Fibroblast of mammary gland (primary cell): ENCODE measurements at places on chromosomes 1 and 21.

DNA sequence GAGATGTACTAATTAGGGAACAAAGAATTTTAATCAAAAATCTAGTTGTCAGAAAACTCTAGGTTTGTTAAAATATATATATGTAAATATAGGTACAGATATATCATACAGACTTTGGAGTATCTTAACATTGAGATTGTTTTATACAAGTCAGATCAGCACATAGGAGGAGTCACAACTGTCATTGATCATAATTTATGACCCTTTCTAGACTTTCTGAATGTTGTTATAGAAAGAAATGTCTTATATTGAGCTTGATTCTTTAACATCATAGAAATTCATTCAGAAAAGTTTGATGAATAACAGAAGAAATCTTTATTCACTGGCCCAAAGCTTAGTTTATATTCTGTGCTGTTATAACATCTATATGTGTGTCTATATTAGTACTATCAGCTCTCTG, 185.8 kb downstream of the SDCCAG8 start:
- DNase-seq, result no peak

DNA sequence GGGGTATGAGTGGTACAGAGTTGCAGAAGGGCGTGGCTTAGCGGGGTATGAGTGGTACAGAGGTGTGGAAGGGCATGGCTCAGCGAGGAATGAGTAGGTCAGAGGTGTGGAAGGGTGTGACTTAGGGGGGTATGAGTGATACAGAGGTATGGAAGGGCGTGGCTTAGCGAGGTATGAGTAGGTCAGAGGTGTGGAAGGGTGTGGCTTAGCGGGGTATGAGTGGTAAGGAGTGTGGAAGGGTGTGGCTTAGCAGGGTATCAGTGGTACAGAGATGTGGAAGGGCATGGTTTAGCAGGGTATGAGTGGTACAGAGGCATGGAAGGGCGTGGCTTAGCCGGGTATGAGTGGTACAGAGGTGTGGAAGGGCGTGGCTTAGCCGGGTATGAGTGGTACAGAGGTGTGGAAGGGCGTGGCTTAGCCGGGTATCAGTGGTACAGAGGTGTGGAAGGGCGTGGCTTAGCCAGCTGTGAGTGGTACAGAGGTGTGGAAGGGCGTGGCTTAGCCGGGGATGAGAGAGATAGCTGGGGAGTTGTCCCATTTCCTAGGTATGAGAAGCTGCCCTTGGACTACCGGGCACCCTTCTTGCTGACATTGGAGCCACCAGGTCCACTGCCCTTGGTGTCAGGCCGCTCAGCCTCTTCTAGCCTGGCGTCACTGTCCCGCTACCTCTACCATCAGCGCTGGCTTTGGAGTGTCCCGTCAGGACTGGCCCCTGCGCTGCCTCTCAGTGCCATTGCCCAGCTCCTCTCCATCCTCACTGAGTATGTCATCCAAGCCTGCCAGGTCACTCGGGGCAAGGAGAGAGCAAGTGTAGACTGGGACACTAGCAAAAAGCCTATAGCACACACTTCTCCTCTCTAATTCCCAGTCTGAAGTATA, 29.8 kb downstream of the HYI start:
- no peak for DNase-seq

DNA sequence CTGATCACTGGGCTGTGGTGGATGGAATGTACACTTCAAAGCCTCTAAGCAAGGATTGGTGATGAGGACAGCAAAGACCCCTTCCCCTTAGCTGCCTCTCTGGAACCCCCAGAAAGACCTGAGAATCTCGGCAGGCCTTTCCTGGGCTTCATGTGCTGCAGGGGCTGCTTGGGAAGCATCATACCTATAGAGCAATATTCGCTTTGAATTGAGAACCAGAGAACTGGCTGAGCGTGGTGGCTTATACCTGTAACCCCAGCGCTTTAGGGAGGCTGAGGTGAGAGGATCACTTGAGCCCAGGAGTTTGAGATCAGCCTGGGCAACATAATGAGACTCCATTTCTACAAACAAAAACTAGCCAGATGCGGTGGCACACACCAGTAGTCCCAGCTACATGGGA, 22.0 kb downstream of the CSF1 start:
- no peak for DNase-seq

DNA sequence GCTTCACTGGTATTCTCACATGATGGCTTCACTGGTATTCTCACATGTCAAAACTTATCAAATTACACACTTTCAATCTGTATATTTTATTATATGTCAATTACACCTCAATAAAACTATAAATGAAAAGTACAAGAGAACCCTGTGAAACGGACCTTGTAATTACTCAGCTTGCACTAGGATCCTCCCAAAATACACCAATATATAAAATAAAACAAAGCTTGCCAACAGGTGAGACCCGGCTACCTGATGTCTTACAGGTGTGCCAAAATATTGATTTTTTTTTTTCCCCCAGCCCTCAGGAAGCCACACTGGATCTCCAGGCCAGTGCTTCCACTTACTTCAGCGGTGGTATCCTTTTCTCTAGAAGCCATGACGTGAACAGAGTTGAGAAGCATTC, 22.9 kb downstream of the PIK3C2B start:
- no peak for DNase-seq

DNA sequence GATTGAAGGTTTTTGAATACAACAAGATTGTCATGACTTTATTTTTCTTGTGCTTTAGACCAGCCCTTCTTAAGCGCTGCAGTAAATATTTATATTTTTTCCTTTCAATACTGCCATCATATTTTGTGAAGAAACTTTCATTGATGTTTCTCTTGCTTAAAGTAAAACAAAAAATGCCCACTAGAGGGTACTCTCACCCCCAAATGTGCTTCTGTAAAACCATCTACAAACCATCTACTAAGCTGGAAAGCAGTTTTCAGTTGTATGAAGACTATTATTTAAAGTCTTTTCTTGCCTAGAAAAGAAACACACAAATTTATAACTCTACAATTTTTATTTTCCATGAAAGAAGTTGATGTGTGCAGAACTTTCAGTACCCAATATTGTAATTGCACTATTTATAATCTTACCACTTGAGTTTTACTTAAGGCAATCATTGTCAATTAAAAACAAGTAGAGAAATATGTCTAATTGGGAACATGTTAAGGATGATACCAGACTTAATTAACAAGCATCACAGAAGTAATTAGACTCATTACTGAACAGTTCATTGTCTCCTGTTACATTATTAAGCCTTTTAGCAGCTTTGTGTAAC, 10.7 kb downstream of the LEPR start:
- DNase-seq, result peak; percentile 65

DNA sequence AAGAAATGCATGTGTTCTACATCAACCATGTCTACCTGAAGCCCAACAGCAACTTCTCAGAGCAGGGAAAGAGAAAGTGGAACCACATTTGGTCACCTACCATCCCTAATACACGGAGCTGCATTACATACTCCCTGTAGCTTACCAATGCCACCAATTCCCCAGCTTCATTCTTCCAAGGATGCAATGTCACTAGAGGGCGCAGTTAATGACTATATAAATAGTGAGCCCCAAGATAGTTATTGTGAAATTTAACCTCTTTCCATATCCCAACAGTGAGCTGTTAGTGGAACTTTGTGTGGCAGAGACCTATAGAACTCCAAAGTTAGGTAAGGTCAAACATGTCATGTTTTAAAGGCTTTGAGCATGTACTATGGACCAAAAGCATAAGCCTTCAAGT, 618.3 kb downstream of the SMYD3 start:
- DNase-seq, result peak; percentile 60

GRCh38 chr1:35285771-35286606, 17.5 kb downstream of the ZMYM4 start:
- DNase-seq, result no peak

DNA sequence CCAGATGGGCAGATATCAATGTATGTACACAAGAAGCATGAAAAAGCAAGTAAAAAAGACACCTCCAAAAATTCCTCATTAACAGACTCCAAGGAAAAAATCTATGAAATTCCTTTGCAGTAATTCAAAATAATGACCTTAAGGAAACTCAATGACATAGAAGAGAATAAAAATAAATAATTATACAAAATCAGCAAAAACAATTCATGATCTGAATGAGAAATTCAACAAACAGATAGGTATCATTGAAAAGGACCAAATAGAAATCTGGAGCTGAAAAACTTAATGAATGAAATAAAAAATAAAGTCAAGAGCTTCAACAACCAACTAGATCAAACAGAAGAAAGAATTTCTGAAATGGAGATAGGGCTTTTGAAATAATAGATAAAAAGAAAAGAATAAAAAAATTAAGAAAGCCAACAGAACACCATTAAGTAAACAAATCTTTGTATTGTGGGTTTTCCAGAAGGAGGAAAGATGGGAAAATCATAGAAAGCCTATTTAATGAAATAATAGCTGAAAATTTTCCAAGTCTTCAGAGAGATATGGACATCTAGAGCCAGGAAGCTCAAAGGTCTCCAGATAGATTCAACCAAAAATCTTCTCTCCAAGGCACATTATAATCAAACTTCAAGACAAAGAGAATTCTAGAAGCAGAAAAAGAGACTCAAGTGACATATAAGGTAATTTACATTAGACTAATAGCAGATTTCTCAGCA, 52.0 kb upstream of the KCNK1 start:
- DNase-seq, result no peak

DNA sequence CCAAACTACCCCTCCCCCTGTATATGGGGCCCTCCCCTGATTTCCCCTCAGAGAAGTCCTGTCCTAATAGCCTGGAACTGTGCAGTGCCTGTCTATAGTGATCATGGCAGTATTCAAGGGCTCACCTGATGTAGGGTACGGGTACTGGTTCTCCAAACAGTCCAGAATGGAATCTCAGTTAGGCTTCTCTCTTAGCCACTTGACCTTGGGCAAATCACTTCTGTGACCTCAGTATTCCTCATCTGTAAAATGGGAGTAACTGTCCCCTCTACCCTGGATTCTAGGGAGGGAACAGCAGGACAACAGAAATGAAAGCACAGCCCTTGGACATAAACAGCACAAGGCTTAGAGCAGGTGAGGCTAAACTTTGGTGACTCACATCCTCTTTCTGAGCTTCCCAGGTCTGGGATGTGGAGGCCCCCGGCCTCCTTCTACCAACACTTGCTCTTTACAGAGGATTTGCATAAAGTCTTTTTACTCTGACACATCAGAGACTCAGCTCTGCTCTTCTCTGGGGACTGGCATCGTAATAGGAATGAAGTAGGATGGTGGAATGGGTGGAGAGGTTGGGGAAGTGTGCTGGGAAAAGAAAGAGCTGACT, 20.0 kb upstream of the PDZK1IP1 start:
- DNase-seq, result no peak

GRCh38 chr1:9239622-9240401, 5.2 kb downstream of the H6PD start:
- peak; percentile 95 for DNase-seq

DNA sequence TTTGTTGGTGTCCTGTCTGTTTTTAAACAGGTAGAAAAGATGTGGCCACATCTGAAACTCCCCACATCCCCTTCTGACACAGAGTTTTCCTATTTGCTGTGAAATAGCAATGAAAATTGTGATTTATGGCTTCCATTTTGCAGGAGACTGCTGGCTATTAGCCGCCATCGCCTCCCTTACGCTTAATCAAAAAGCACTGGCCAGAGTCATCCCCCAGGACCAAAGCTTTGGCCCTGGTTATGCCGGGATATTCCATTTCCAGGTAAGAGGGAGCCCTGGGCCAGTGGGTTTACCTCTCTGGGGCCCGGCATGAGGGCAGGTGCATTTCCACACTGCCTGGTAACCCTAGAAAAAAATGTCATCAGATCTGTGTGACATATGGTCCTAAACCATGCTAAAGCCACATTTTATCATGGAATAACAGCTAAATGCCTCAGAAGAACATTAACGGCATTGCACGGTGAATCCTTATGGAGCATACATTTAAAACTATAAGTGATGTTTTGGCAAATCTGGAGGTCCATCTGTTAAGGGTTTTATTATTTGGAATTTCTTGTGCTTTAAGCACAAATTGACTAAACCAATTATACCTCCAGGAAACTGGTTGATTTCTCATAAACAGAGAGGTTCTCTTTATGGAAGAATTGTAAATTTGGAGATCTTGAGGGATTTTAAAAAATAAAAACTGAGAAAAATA, 12.3 kb downstream of the CAPN9 start:
- DNase-seq, result no peak

GRCh38 chr1:160956966-160957365, 2.4 kb upstream of the ITLN2 start:
- no peak for DNase-seq

DNA sequence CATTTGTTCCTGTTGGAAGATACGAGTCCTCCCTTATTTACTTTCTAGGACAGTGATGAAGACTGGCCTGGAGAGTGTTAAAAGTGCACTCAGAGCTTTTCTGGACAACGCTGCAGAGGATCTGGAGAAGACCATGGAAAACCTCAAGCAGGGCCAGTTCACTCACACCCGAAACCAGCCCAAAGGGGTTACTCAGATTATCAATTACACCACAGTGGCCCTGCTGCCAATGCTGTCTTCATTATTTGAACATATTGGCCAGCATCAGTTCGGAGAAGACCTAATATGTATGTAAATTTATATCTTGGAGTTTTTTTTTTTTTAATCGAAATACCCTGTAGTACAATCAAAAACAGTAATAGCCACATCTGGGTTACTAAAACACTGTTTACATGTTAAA, 190.5 kb downstream of the ZP4 start:
- DNase-seq, result no peak

GRCh38 chr1:37562984-37563383, 6.2 kb downstream of the DNALI1 start:
- DNase-seq, result no peak

DNA sequence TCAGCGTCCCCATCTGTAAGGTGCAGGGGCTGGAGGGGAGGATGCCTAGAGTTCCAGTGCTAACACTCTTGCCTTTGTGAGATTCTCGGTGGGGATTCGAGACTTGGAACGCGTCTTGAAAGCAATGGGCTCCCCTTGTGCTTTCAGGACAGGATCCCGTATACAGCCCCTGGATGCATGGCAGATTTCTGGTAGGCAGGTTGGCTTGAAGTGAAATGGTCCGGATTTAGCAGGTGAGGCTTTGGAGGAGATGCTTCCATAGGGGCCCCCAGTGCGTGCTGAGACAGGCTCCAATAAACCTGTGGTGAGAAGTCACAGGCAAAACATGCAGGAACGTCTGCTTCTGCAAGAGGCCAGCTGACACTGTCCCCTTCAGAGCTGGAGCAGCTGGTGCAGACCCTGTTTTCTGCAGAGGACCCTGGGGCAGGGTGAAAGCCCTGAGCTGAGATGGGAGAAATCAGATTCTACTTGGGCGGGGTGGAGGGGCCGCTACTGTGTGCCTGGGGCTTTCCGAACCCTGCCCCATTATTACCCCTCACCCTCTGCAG, 270.4 kb downstream of the PTPRU start:
- DNase-seq, result no peak

- no peak for DNase-seq
Observed at GRCh38 chr1:147611586-147611985, 58.7 kb downstream of the ACP6 start.

GRCh38 chr1:117838911-117839310, 90.5 kb downstream of the GDAP2 start:
- DNase-seq, result peak; percentile 87

GRCh38 chr1:39196244-39197215, 8.0 kb upstream of the MACF1 start:
- peak; percentile 62 for DNase-seq

DNA sequence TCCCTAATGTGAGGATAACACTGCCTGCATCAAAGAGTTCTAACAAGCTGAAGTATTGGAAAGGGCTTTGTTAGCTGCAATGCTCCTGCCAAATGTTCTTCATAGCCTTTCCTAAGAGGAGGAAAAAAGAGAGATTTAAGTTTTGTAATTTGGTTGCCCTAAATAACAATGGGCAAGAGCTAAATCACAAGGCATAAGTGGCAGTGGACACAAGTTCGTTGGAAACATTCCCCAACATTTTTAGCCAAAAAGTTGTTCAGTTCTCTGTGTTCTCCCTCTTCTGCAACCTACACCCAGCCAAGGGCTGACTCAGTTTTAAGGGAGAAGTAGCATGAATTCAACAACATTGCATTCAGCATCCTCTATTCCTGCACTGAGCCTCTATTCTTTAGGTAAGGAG, 2.6 kb upstream of the UQCRHL start:
- DNase-seq, result no peak
